Pulmonary artery endothelial cell (primary cell): ENCODE measurements at places on chromosomes 1 and 21. TPM values are rescaled to one million over a fixed set of nuclear protein-coding genes. Genes with fewer than 3 reads are reported as not detected.

The S100A9 gene
- total RNA-seq: 0.13 and 0.95 TPM in 2 replicates

The SERPINC1 gene
- total RNA-seq: 0.14 TPM in 1 of 2 replicates, not detected in the other

DNA sequence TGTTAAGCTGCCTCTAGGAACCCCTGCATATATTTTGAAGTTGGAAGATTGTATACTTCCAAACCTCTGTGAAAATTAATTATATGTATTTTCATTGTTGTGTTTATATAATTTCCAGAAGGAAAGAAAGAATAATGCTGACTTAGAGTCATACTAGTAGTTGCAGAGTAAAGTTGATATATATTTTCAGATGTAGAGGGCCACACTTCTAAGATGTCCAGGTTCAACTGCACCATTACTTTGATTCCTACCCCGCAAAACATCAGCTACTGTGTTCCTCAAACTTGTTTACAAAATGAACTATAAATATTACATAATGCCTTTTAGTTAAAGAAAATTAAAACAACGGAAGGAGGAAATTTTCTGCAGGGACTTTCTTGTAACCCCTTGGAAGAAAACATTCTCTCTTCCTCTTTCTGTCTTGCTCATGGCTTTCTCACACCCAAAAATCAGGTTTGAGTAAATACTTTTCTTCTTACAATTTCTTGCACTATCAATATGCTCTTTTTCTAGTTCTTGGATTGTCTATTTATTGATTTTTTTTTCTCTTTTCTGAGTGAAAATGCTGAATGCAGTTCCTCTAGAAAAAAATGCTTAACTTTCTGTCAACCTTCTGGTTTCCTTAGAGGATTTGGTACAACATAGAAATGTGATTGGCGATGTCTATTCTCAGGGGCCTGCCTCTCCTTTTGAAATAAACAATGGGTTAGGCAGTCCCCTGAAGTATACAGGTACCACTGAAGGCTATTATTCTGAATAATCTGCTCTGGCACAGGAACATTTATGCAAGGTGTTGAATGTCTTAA lies 867.8 kb downstream of the TTLL7 start:
- no peak for DNase-seq

GRCh38 chr1:43968348-43968948 lies 1.4 kb upstream of the DPH2 start:
- no peak for DNase-seq

GRCh38 chr1:17502326-17502778 lies 37.1 kb upstream of the ARHGEF10L start:
- peak; percentile 24 for DNase-seq

- no peak for DNase-seq
These were observed 48.6 kb upstream of the TMEM125 start for GRCh38 chr1:43220905-43221778.

GRCh38 chr1:161069241-161069640 lies 450 bp downstream of the ARHGAP30 start:
- DNase-seq: no peak

GRCh38 chr1:195789321-195789720 lies 818.9 kb downstream of the KCNT2 start:
- no peak for DNase-seq
